ENCODE measurements at places on chromosomes 2 and 18.

- no peak for DNase-seq
Observed at GRCh38 chr2:44722026-44722625, 219.4 kb upstream of the SIX3 start.

DNA sequence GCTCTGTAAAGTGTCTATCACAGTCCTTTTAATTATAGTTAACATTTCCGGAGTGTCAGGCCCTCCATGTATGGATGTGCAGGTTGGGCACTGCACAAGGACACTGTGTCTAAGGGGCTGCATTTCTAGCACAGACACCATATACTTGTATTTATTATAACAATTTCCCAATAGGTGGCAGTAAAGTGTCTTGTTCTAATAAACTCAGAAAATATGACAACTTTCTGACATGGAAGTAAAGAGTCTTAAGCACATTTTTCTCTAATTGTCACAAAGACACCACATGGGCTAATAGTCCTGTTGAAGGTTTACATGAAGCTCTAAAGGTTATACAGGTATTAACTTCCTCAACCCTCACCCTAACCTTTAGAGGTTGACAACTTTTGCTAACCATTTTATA is 156.6 kb downstream of the DYSF start:
- no peak for DNase-seq

GRCh38 chr2:19474128-19474527 is 115.7 kb upstream of the OSR1 start:
- DNase-seq, result peak; percentile 23

- no peak for DNase-seq
Observed at GRCh38 chr18:4734903-4735302, 279.8 kb upstream of the DLGAP1 start.

GRCh38 chr18:35875566-35875965 is 96.9 kb upstream of the RMP24 start:
- DNase-seq, result no peak

DNA sequence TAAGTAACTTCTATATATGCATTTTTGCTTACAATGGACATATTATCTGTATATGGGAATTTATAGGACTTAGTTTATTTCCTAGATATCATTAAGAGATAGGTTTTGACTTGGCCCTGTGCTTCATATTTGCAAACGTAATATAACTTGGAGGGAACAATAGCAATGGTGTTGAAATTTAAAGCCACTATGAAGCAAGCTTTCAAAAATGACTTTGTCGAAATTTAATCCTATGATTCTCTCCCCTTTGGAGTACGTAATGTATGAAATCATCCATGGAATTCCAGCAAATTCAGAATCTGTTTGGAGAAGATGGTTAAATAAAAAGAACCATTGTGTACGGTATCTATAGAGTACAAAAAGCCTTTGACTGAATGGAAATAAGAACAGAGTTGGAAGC is 486.3 kb downstream of the ARHGAP15 start:
- no peak for DNase-seq

DNA sequence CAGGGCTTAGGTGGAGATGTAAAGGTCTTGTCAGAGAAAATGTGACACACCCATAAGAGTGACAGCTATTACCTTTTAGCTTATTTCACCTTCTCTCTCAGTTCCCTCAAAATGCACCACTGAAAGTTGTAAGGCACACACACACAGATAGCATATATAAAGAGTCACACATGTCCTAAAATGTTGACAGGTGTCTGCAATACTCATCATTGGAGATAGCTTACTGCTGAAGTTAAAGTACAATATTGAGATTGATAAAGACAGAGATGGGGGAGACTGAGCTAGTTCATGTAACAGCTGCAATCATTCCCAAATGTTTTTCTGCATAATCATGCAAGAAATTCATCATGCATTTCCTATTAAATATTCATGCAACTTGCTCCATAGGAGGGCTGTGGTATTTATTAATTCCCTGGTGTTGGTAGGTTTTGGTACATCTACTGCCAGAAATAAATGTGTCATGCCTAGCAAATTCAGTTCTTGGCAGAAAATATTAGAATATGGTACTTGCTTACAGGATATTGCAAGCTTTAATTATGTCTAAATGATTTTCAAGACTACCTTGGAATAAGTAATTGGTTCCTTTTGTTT is 118.8 kb upstream of the RBMS1 start:
- no peak for DNase-seq

DNA sequence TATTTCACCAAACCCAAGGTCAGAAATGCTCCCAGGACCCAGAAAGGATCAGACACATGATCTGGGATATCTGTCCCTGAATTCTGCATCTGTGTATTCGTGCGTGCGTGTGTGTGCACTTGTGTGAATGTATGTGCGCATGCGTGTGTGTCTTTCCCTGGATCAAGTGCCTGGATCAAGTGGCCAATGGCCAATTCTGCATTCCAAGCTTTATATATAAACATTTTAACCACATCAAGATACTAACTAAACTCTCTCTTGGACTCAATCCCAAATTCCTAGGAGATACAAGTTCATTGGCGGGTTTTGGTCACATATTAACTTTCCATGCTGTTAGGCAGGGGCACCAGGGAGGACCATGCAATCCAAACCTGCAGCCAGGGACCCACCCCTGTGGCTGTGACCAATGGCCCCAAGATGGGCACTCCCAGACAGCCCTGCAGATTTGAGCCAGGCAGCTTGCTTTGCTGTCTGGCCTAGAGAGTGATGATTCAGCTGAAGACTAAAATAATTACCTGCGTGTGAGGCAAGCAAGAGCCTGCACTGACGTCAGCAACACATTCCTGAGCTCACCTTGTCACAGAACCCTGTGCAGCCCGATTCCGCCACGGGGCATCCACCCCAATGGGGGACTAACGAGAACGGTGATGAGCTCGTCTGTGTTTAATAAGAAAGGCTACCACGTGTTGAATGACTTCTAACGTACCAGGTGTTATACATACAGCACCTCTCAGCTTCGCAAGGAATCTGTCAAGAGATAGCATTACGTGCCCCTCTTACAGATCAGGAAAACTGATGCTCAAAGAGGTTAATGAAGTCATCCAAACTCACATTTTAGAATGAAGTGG is 45.3 kb upstream of the ROCK2 start:
- DNase-seq, result no peak

GRCh38 chr2:44107086-44107740 is 61.5 kb upstream of the PPM1B start:
- no peak for DNase-seq

- no peak for DNase-seq
Observed at GRCh38 chr2:113073325-113073834, 5.6 kb downstream of the IL1F10 start.

- no peak for DNase-seq
Observed at GRCh38 chr18:6010921-6011320, 115.6 kb upstream of the TMEM200C start.

GRCh38 chr2:83022631-83023210 is 1436.4 kb downstream of the SUCLG1 start:
- no peak for DNase-seq

DNA sequence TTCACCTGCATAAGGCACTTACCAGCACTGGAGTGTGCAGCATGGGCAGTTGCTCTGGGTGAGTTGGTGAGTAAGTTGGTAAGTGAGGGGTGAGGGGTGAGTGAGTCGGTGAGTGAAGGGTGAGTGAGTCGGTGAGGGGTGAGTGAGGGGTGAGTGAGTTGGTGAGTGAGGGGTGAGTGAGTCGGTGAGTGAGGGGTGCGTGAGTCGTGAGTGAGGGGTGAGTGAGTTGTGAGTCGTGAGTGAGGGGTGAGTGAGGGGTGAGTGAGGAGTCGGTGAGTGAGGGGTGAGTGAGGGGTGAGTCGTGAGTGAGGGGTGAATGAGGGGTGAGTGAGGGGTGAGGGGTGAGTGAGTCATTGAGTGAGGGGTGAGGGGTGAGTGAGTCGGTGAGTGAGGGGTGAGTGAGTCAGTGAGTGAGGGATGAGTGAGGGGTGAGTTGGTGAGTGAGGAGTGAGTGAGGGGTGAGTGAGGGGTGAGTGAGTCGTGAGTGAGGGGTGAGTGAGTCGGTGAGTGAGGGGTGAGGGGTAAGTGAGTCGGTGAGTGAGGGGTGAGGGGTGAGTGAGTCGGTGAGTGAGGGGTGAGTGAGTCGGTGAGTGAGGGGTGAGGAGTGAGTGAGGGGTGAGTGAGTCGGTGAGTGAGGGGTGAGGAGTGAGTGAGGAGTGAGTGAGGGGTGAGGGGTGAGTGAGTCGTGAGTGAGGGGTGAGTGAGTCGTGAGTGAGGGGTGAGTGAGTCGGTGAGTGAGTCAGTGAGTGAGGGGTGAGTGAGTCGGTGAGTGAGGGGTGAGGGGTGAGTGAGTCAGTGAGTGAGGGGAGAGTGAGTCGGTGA is 17.1 kb downstream of the THAP4 start:
- no peak for DNase-seq

DNA sequence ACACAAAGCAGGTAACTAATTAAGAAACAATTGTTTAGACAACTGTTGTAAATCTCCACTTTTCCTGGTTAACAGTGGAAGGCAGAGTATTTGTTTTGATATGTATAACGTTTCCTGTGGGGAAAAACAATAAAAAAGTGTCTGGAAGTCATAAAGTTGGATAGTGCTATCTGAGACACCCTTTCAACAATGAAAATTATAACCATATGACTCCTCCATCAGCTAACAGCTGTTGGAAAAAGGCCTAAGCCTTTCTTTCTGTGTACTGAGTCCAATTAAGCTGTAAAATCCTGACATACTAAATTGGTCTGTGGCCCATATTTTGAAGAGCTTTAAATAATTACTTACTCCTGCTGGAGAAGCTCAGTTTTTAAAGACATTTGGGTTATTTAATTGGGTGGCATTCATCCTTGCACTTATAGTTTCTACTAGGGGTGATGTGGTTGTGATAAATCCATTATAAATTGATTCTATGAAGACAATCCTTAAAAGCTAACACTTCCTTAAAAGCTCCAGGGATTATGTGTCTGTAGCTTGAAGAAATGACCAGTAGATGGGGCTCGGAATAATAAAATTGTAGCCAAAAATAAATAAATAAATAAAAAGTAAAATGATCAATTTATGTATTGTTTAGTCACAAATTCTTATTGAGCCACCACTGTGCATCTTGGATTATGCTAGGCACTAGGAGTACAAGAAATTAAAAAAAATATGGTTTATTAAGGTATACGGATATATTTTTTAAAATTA is 698.1 kb upstream of the NXPH2 start:
- no peak for DNase-seq

GRCh38 chr2:27993950-27994728 is 103.6 kb downstream of the BABAM2 start:
- DNase-seq, result no peak

DNA sequence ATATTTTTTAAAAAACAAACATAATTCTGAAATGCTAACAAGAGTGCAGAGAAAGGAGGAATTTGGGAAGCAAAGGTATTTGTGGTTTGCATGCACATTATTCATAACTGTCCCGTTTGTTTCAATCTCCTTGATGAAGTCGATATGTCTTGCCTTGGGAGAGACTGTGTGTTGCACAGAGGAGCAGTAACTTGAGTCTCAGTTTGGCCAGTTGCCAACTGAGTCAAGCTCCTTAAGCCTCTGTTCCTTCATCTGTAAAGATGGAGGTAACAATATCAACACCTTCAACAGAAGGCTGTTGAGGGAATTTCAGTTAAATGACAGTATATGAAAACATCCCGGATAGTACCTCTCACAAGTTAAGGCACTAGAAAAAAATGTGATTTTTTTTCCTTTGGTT is 226.2 kb downstream of the ASXL3 start:
- DNase-seq, result no peak

DNA sequence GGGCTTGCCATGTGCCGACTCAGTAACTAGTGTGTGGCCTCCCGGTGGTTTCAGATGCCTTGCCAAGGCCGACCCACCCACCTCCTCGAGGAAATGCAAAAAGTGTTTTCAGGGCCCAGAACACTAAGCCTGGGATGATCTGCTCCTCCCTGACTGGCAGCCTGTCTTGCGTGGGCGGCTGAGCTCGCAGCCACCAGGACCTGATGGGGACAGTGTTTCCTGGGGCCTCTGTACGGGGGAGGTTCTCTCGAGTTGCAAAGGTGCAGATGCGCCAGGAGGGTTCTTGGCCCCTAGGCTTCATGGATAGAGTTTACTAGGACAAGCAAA is 85.2 kb downstream of the GLI2 start:
- DNase-seq, result no peak

GRCh38 chr2:26764906-26765305 is 822 bp downstream of the SLC35F6 start:
- DNase-seq, result no peak

- DNase-seq, result no peak
Observed at GRCh38 chr2:65604246-65604645, 171.8 kb upstream of the SPRED2 start.

- DNase-seq, result no peak
Observed at GRCh38 chr2:143843686-143844085, 676.2 kb downstream of the ZEB2 start.

GRCh38 chr2:38533180-38533579 is 69.5 kb downstream of the HNRNPLL start:
- DNase-seq, result no peak

- DNase-seq, result no peak
Observed at GRCh38 chr2:175003875-175004729, 1.1 kb downstream of the CHN1 start.

GRCh38 chr18:74901362-74902146 is 303.9 kb downstream of the ZNF407 start:
- no peak for DNase-seq

GRCh38 chr2:215530191-215530968 is 94.5 kb upstream of the FN1 start:
- no peak for DNase-seq

- DNase-seq, result no peak
Observed at GRCh38 chr2:148877403-148877740, 2.3 kb downstream of the KIF5C start.

DNA sequence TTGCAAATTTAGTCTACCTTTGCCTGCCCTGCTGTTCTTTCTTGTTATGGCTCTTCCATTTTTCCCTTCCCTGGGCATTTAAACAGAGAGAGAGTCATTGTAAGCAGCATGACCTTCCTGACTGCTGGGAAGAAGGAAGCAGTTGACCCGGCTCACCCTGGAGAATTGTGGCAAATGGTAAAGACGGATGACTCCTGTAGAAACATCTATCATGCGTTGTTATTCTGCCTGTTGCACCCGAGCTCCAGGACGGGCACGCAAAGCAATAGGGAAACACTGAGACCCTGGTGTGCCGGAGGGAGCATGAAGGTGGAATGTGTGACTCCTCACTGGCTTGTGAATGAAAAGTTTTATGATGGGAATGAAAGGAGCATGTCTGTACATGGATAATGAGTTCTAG is 113.3 kb downstream of the OSBPL6 start:
- no peak for DNase-seq

DNA sequence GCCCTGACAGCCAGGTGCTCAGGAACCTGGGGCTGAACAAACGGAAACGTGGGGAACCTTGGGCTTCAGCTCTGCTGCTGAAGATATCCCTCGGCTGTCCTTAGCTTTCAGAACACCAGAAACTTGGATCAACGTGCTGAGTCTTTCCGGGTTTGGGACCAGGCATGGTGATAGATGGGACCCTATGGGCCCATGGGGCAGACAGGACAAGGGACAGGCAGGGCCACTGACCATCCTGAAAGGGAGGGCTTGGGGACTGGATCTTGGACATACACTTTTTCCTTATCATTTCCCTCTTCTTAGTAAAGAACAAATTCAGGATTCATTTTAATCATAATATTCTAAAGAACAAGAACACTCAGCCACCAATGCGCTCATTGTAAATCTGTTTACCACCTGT is 16.3 kb upstream of the HES6 start:
- DNase-seq, result no peak

GRCh38 chr2:36545871-36546416 is 52.0 kb downstream of the FEZ2 start:
- DNase-seq, result no peak
